GM13976 (cell line): ENCODE measurements at places on chromosomes 12 and 14.

GRCh38 chr12:2583091-2583497 lies 211.7 kb upstream of the FKBP4 start:
- peak; percentile 88 for DNase-seq

DNA sequence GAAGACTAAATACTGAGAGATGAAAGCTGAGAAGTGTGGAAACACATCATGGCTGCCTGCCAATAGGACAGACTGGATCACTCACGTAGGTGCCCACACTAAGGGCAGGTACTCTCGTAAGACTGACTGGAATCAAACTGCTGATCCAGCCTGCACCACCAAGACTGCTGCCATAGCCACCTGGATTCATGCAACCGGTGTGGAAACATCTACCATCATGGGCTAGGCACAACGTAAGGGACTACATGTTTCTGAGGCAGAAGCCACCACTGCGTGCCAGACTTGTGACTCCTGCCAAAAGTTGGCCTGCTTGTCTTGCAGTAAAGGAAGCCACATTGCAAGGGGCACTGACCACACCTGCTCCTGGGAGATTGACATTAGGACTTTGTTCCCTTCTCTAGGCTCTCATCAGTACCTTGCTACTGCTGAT lies 3.8 kb downstream of the POMT2 start:
- DNase-seq: no peak

DNA sequence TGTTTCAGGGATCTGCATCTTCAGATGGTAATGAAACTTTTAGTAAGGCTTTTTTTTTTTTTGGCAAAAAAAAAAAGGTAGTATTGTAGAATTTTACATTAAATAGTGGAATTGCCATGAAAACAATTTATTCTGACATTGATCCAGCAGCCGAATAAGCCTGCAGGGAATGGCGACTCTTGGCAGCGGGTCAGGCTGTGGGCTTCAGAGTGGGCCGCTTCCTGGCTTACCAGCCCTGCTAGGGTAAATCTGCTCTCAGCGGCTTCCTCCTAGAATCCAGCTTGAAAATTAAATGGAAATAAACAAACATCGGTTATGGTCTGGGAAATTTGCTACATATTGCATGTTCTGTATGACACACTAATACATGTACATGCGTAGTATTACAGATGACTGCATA lies 34.8 kb downstream of the SFSWAP start:
- DNase-seq: no peak

- no peak for DNase-seq
These were observed 176.9 kb downstream of the BTG1 start for GRCh38 chr12:91968777-91969171.

DNA sequence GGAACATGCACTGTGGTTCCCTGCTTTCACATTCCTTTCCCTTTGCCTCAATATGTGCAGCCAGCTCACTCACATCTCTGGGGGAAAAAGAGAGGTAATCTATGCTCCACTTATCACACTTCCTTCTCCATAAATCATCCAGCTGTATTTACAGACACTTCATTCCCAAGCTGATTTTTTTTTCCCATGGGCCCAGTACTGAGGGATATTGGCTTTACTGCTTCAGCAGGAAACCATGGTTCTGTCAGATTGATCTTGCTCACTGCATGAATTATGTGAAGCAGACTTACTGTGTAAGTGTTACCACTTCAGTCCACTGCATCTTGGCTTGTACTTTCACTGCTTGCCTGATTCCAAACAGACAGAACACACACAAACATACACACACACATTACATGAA lies 555.6 kb downstream of the CCER1 start:
- DNase-seq: no peak

- DNase-seq: no peak
These were observed 3.9 kb downstream of the ANKRD33 start for GRCh38 chr12:51891843-51892242.
